Activated naive CD8-positive, alpha-beta T cell treated with anti-CD3 and anti-CD28 coated beads, Interleukin-2, amount 10 ng/mL, durations not matched to agents 7 days and 5 days (primary cell): ENCODE measurements at places on chromosomes 16 and 17. TPM values are rescaled to one million over a fixed set of nuclear protein-coding genes. Genes with fewer than 3 reads are reported as not detected.

The SLC16A13 gene
- 16.0 TPM for total RNA-seq

GRCh38 chr16:16861546-16861945 is 482.6 kb downstream of the NPIPA7 start:
- DNase-seq: peak; percentile 51

- DNase-seq: no peak
Measured at GRCh38 chr16:27204312-27204915, 1.1 kb downstream of the KDM8 start.

The TANGO6 gene
- total RNA-seq: 29.2 TPM

DNA sequence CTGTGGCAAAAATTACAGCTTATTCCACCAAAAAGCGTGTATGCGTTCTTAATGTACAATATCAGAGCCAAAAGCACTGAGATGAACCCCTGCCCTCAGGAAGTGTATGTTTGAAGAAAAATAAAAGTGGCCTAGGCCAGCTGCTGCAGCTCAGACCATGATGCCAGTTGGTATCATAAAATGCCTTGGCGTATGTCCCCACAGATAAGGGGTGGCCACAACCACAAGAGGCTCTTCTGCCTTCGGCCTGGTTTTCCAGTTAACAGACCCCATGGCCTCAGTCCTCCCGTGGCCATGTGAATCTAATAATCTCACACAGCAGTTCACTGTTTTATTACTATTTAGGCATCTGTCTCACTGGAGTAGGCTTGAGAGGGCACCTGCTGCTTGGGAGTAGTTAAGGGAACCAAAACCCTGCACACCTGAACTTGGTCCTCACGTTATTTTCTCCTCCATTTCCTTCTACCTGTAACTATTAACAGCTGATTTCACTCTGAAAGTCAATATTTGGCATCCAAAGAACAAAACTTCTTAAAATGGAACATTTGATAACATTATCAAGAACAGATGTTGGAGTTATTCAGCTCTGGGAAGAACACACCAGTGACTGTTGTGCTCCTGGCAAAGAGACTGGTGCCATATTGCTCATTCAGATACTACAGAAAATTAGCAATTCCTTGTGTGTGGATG is 34.8 kb upstream of the ERN1 start:
- no peak for DNase-seq

GRCh38 chr16:9903-10665 is 43.3 kb downstream of the POLR3K start:
- DNase-seq: no peak

The PARN gene
- total RNA-seq: 40.7 TPM

The SPATA22 gene
- total RNA-seq: 0.96 TPM

DNA sequence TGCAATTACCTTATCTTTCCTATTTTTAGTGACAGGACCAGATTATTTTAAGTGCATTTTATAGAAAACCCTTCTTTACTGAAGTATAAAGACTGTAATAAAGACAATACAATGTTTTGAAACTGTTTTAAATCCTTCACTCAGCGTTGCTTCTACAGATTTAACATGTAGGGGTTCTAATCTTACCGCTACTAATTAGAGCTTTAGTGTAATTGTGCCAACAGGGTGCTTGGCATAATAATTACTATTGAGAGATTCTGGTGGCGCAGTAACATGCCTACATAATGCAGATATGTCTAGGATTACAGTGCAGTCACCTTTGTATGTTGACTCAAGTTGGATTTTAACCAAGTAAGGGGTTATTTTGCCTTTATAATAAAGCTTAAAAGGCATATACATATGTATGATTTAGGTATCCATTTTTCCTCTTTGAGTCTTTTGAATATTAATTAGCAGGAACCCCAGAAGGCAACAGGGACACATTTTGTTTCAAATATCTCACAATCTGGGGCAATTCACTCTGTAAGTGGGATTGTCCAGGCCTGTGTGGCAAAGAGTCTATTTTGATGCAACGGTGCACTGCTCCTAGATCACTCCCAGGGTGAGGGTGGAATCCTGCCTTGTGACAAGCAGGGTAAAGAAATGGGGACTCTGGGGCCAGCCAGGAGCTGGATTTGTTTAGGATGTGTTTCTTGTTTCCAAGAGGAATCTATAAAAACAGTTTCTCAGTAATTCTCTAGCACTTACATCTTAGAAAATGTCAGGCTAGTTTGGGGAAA is 604.7 kb upstream of the SALL1 start:
- DNase-seq: no peak

GRCh38 chr16:22266546-22266945 is 30.7 kb upstream of the POLR3E start:
- no peak for DNase-seq

DNA sequence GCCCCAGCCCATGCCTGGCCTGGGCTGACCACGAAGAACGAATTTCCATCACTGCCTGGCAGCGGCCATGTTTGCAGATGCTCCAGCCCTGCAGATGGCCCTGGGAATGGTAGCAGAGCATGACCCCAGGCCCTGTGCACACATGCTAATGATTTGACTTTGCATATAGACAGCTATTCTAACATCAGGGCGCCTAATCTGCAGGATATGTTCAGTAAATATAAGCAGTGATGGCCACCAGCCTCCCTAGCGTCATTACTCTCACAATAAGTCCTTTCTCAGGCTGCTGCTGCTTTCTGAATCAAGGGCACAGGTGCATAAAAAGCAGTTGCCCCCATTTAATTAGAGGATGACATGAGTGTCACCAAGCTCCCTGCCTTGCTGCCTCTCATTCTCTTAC is 24.2 kb downstream of the DNAH9 start:
- no peak for DNase-seq

GRCh38 chr17:30230596-30231125 is 4.8 kb downstream of the SLC6A4 start:
- no peak for DNase-seq

DNA sequence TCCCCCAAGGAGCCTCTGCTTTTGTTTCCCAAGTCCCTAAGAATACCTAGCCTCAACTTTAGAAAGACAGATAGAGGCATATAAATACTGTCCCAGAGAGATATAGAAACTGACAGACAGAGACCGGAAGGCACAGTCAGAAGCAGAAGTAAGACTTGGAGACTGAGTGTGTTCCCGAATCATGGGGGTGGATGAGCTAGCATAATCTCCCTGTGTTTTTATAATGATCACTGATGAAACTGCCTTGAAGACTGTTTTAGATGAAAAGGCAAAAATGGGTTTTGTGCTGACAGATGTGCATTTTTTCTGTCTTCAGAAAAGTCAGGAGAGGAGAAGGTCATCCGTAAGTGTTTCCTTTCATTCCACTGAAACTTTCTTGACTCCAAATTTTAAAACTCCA is 8.3 kb upstream of the PSMD3 start:
- no peak for DNase-seq

The KRT25 gene
- total RNA-seq: not detected

The RND2 gene
- total RNA-seq: not detected

DNA sequence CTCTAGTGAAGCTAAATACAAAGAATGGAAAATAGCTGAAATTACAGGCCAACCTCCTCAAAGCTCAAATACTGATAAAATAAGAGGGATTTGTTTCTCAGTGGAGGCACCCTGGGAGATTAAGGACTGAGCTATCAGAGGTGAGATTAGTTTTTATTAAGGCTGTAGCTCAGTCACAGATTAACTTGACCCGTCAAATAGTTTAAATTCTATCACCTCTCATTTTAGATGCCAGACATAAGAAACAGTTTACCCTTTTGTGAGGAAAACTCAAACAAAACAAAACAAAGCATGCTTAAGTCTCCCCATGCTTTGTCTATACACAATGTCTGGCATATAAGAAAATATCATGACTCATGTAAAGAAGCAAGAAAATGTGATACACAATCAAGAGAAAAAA is 208.3 kb upstream of the PMFBP1 start:
- DNase-seq: no peak

GRCh38 chr16:77868052-77868451 is 79.7 kb downstream of the VAT1L start:
- DNase-seq: no peak

- no peak for DNase-seq
Measured at GRCh38 chr17:30237296-30238002, 2.0 kb upstream of the SLC6A4 start.

The MT2A gene
- 135 TPM for total RNA-seq

- no peak for DNase-seq
Measured at GRCh38 chr17:34154961-34155730, 99.9 kb upstream of the CCL2 start.

The NPIPB4 gene
- 255 TPM for total RNA-seq

The CA5A gene
- total RNA-seq: not detected

DNA sequence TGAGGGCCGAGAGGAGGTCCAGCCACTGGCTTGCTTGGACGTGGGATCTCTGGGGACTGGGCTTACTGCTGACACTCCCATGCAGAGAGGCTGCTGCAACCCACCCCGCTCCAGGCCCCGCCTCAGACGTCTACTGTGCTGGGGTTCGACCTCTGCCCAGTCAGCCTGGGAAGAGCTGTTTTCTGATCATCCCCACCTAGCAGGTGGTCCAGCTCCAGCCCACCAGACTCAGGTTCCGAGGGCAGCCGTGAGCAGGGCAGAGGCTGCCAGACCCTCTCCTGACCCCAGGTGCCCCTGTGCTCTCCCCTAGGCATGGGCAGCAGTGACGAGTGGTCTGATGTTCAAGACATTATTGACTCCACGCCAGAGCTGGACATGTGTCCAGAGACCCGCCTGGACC is 23.4 kb downstream of the NME3 start:
- no peak for DNase-seq

DNA sequence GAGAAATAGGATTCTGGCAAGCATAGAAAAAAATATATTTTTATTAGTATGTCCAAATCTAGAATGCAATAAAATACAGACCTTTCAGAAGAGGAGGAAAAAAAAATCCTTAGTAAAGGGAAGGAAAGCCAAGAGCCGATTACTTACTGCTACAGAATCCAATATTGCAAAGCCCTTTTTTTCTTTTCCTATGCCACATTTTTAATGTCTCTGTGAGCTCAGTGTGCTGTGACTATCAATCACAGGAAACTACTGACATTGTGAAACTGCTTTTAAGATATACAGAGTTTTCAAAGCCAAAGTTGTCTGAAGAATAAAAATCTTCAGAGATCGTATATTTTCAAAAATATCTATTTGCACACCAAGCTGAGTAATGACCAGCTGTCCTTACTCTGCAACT is 120.4 kb downstream of the CHD9NB start:
- no peak for DNase-seq

GRCh38 chr17:32283745-32284201 is 18.1 kb downstream of the RHBDL3 start:
- DNase-seq: no peak

DNA sequence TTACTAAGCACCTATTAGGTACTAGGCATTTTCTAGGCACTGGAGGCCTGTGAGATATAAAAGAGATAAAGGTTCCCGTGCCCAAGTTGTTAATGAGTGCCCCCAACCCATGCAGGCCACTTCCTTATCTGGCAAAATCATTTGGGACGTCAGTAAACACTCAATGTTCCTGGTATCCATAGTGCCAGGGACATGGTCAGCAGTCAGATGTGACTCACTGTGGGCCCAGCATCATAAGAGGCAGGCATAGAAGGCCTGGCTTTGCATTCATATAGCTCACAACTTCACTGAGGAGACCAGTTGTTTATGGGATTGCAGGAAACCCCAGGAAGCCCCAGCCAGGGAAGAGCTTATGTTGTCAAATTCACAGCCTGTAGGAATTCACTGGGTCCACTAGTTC is 81.1 kb downstream of the MRC2 start:
- no peak for DNase-seq

The SCARF1 gene
- 6.5 TPM for total RNA-seq

The KRT33A gene
- not detected for total RNA-seq

- DNase-seq: peak; percentile 69
Measured at GRCh38 chr16:68417711-68418301, 30.5 kb downstream of the SMPD3 start.

DNA sequence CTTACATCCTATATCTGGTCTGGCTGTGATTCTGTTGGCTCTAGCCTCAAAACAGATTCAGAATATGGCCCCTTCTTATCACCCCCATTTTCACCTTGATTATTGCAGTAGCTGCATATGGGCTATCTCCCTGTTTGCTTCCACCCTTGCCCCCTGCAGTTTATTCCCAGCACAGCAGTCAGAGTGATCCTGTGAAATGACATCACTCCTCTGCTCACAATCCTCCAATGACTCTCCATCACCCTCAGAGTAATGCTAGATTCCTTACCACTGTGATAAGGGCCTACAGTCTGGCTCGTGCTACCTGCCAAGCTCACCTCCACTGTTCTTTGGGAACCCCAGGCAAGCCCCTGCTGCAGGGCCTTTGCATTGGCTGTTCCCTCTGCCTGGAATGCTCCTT is 92.5 kb downstream of the ASIC2 start:
- DNase-seq: no peak

- peak; percentile 74 for DNase-seq
Measured at GRCh38 chr16:67150047-67150832, 558 bp downstream of the B3GNT9 start.

The SMTNL2 gene
- not detected for total RNA-seq

The AOC3 gene
- 0.86 TPM for total RNA-seq

DNA sequence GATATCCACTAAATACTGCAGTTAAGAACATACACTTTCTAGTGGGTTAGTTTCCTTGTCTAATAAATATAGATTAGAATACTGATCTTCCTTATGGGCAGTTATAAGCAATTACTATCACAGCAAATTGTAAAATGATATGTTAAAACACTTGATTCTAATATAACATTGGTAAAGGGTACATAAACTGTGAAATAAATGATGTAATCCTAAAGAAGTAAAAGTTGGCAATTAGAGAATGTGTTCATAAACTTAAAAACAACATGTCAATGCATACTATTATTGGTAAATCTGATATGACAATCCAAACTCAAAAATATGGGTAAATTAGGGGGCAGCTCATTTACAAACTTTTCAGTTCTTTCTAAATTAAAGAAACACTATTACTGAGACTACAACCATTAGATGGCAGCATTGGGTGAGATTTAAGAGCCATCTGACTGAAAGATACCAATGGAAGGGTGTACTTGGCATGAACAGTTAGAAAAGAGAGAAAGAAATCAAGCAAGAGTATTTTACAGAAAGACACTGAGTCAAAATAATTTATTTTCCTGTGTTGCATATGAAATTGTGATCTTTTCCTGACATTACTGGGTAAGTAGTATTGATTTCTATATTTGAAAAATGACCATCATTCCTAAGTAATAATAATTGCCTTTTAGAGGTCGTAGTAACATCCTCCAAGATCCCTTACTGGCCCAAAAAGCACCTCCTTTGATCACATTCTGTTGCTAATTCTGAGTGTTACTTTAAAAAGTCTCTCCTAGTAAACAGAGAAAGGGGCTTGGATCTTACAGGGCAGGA is 119.6 kb downstream of the SPAG9 start:
- no peak for DNase-seq

The EPX gene
- not detected for total RNA-seq

GRCh38 chr16:31277659-31278260 is 18.0 kb downstream of the ITGAM start:
- DNase-seq: no peak

DNA sequence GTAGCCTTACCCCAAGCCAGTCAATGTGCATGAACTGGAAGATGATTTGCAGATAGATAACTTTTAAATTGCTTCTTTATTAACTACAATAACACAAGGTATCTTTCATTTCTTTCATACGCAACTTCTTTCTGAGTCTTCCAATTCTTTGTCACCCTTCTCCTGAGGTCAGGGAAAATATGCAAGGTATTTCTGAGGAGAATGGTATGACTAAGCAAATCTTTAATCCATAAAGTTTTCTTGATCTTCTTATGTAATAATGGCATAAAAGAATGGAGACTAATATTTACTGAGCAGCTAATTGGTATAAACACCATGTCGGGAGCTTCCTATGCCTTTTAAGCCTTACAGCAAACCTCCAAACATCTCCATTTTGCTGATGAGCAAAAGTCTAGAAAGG is 438.9 kb downstream of the KCNJ2 start:
- no peak for DNase-seq

The KCNJ16 gene
- total RNA-seq: not detected

The CA10 gene
- not detected for total RNA-seq
